Dermis microvascular lymphatic vessel endothelial cell (primary cell): ENCODE measurements at places on chromosomes 7 and 10. TPM values are rescaled to one million over a fixed set of nuclear protein-coding genes. Genes with fewer than 3 reads are reported as not detected.

DNA sequence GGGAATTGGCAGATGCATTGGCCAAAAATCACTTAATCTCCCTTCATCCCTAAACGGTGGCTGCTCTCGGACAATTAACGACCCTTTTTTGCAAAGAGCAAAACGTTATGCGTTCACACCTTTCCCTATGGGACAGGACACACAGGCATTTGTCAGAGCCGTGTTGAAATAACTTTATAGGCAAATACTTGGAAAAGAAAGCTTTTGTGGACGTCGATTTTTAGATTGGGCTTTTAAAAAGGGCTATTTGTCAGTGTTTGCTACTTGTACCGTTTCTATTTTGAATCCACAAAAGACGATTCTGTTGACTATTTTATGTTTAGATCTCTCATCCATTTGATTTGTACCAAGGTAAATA is 245.6 kb downstream of the SLC25A13 start:
- no peak for DNase-seq

DNA sequence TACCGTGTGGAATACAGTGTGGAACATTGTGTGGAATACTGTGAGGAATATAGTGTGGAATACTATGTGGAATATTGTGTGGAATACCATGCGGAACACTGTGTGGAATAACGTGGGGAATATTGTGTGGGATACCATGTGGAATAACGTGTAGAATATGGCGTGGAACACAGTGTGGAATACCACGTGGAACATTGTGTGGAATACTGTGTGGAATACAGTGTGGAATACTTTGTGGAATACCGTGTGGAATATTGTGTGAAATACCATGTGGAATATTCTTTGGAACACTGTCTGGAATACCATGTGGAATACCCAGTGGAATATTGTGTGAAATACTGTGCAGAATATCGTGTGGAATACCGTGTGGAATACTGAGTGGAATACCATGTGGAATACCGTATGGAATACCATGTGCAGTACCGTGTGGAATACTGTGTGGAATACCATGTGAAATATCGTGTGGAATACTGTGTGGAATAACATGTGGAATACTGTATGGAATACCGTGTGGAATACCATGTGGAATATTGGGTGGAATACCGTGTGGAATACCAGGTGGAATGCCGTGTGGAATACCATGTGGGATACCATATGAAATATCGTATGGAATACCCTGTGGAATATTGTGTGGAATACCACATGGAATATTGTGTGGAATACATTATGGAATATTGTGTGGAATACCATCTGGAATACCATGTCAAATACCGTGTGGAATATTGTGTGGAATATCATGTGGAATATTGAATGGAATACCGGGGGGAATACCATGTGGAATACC is 133.1 kb upstream of the CHST15 start:
- no peak for DNase-seq

Gene ICA1
- 28.0 and 37.6 TPM in 2 replicates for total RNA-seq

GRCh38 chr10:8104005-8104404 is 49.5 kb downstream of the GATA3 start:
- DNase-seq, result no peak

Gene SPAM1
- total RNA-seq, result not detected in 2 replicates

DNA sequence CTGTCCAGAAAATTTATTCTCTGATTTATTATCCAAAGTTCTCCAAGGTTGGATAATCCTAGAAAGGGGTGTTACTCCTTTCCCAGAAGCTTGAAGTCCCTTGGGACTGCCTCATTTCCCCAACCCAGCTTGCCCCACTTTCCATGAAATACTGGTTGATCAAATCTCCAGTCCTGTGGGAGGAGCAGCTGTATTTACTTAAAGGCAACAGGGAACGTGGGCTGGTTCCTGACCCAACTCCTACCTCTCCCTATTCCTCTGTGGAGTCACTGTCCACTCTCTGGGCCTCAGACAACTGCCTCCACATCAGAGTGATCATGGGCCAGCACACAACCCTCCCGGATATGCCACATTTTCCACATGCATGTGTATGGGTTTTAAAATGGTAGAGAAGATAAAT is 166.2 kb upstream of the PRR15 start:
- DNase-seq, result no peak

GRCh38 chr10:53898532-53898931 is 902.5 kb downstream of the PCDH15 start:
- DNase-seq, result no peak

Gene SRGN
- 218 and 298 TPM in 2 replicates for total RNA-seq

Gene SAMD9L
- 8.0 and 9.1 TPM in 2 replicates for total RNA-seq

DNA sequence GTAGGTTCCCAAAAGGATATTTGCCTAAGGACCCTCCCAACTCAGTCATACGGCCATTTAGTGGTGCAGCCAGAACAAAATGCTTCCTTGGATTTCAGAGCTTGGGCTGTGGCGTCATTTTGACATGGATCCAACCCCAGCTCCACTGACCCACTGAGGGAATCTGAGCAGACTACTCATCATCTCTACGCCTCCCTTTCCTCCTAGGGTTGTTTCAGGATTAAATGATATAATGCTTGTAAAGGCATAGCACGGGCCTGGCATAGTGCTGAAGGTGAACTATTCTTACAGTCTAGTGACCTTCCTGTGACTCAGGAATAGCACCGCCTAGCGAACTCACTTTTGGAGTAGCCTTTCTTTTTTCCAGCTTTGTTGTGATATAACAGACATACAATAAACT is 70.3 kb upstream of the LOXL4 start:
- DNase-seq, result no peak

DNA sequence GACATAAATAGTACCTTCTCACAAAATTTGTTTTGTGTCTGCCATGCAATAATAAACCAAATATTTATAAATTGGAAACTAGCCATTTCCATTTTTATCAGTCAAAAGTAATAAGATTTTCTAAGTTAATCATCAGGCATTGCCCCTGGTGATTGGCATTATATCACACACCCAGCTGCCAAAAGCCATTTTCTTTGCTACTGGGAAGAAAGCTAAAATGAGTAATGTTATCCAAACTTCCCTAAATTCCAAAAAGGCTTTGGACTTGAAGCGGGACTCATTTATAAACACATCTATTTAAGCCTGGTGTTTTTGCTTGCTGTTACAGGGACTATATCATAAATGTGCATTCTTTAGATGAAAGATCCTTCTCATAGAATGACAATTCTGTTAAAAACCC is 86.0 kb downstream of the AKR1D1 start:
- no peak for DNase-seq

DNA sequence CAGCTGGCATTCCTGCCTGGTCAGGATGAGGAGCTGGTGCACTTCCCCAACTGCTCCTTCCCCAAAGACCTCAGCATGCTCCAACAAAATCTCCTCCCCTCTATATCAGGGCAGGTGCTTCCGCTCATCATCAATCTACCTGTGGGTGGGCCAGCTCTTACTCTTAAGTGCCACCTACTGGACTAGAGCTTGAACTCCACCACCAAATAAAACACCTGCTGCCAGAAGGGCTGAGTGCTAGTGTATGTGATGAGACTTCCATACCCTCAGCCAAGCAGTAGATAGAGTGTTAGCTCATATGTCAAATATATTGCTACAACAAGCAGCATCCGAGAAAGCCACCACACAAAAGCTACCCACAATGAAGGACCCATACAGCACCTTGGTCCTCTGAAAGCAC is 264.3 kb downstream of the RNLS start:
- peak; percentile 20 for DNase-seq

DNA sequence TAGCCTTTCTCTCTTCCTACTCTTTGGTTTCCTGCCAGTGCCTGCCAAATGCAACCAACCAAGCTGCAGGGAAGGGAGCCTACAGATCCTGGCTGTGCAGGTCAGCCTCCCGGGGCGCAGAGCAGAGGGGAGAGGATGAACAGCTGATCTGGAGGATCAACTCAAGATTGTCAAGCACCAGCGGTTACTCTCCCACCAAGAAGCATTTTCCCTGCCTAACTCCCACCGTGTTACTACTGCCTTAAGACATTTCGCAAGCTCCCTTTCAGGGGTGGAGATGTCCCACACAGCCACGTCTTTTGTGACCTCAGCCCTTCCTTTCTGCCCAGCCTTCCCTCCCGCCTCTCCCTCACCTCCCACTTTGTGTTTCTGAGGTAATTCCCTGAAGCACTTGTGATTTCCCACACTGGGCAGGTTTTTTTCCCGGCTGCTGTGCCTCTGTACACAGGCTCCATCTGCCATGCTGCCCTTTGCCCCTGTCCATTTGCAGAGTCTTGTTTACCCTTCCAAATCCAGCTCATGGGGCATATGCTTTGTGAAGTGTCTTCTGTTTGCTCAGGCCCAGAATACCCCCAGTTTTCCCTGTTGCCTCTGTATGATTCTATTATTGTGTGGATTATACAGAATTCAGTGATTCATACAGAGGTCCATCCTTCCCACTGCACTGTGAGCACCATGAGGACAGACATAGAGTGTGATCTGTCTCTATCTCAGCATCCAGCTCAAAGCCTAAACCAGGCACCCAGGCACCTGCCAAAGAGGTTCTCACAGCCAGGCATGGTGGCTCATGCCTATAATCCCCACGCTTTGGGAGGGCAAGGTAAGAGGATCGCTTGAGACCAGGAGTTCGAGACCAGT is 40.9 kb upstream of the PAPSS2 start:
- no peak for DNase-seq

- no peak for DNase-seq
These were observed 160.5 kb downstream of the BAMBI start for GRCh38 chr10:28837613-28838390.

DNA sequence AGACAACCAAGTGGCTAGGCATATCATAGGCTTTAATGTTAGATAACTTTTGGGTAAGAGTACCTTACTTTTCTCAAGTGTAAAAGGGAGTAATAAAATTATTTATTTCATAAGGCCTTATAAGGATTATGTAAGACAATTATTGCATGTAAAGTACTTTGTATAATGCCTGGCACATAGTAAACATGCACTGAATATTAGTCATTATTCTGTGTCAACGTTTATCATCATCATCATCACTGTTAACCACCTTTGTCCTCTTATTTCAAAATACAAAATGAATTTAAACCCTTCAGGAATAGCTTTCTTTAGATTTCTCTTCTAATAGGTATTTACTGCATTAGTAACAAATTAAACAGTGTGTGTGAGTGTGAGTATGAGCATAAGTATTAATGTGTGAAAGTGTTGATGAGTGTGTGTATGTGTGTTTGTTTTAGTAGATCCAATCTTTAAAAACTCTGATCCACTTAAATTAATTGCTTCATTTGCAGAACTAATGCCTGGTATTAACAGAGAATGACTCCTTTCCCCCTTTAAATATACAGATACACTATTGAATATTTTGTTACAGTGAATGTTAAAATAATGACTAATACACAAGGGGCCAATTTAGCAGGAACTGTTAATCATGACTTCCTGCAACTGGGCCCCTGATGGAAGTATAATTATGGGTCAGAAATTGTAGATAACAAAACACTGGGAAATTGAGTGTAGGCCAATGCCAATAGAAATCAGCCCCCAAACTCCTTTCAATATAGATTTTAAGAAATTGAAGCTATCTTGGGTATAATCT is 213.3 kb upstream of the FZD8 start:
- no peak for DNase-seq

DNA sequence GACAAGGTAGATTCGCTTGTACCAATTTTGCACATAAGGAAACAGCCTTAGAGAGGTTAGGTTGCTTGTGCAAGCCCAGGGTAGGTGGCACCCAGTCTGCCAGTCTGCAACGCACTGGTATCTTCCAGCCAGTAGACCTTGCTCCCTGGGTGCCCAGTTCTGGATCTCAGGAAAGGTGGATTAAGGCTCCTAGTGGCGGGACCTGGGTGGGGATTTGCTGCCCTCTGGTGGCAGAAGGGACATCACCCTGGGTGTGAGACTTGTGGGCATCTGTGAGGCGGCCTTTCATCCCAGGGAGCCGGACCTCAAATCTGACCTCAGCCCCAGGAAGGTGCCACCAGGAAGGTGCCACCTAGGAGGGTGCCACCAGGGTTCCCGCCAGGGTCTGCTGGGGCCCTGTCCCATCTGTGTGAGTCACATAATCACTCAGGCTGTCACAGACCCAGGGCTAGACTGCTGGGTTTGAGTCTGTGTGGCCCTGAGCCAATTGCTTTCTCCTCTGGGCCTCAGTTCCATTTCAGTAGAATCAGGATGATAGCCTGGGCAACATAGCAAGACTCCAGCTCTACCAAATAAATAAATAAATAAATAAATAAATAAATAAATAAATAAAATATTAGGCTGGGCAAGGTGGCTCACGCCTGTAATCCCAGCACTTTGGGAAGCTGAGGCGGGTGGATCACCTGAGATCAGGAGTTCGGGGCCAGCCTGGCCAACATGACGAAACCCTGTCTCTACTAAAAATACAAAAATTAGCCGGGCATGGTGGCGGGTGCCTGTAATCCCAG is 5.3 kb upstream of the PRKRIP1 start:
- DNase-seq, result peak; percentile 50

Gene SYPL1
- total RNA-seq, result 70.1 and 87.7 TPM in 2 replicates

Gene FOXI2
- not detected in 2 replicates for total RNA-seq

GRCh38 chr10:74841265-74841973 is 15.0 kb downstream of the KAT6B start:
- no peak for DNase-seq

DNA sequence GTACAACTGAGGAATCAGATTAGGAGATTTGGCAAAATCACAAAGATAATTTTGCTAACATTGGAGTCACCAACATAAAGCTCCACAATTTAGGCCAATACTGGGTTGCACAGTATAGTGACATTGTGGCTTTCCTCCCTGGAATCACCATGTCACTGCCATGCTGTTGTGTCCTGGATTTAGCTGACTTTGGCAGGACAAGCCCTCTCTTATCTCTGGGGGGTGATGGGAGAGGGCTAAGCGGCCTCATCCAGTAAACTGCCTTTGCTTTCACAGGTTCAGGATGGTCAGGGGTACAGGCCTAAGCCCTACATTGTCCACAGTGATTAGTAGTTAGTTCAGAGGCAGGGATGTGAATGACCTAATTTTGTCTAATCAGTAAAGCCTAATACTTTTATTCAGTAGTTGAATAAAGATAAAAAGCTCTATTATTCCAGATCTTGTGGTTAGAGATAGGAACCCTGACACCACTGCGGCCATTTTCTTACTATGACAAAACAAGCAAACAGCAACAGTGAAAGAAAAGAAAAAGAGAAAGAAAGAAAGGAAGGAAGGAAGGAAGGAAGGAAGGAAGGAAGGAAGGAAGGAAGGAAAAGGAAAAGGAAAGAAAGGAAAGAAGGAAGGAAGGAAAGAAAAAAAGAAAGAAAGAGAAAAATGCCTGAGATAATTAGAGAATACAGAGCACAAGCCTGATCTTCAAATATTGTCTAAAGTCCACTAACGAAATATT is 140.1 kb downstream of the ETV1 start:
- no peak for DNase-seq

Gene HOXA10
- 0.90 and 2.3 TPM in 2 replicates for total RNA-seq

- DNase-seq, result no peak
These were observed 136.1 kb downstream of the ICA1 start for GRCh38 chr7:8125680-8126444.

- no peak for DNase-seq
These were observed 70.0 kb upstream of the HGF start for GRCh38 chr7:81839708-81840369.

Gene POT1
- 26.2 and 28.2 TPM in 2 replicates for total RNA-seq
